ENCODE measurements at places on chromosomes 4 and X. TPM values are rescaled to one million over a fixed set of nuclear protein-coding genes. Genes with fewer than 3 reads are reported as not detected.
A peak's percentile ranks its signal among the peaks of the same experiment; 100 is the strongest.

GUCY1A1 gene
- 2.1 TPM for polyA plus RNA-seq

GRCh38 chr4:141248029-141248428 is 27.3 kb downstream of the ZNF330 start:
- no peak for DNase-seq

VCX gene
- not detected for polyA plus RNA-seq

DNA sequence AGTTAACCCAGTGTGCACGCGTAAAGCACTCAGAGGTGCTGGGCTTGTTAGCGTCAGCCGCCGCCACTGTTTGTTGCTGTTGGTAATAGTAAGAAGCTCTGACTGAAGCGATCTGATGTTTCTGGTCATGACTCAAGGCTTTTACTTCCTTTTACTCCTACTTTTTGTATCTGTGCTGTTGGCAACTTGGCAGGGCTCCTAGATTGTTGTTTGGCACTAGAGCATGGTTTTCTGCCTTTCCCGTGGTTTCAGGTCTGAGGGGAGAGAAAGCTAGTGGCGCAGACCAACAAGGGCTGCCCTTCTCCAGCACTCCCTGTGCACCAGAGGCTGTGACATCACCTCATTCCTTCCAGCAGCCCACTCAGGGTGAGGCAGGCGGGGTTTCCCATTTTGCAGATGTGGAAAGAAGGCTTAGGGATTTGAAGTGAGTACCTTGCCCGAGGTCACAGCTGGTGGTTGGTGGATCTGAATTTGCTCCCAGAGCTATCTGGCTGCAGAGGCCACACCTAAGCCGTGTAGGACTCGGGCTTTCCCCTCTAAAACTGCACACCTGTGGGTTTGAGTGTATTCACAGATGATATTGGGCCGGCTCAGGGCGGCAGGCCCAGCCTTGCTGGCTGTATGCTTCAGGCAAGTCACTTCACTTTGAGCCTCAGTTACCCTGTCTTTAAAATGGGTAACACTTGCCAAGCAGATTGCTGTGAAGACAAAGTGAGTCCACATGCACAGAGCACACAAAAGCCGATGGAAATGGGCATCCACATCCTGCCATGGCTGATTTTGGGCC is 51.2 kb upstream of the TADA2B start:
- peak; percentile 9 for DNase-seq

GRCh38 chr4:165700855-165701254 is 172.2 kb upstream of the TLL1 start:
- DNase-seq: no peak

NCAPG gene
- polyA plus RNA-seq: not detected

DNA sequence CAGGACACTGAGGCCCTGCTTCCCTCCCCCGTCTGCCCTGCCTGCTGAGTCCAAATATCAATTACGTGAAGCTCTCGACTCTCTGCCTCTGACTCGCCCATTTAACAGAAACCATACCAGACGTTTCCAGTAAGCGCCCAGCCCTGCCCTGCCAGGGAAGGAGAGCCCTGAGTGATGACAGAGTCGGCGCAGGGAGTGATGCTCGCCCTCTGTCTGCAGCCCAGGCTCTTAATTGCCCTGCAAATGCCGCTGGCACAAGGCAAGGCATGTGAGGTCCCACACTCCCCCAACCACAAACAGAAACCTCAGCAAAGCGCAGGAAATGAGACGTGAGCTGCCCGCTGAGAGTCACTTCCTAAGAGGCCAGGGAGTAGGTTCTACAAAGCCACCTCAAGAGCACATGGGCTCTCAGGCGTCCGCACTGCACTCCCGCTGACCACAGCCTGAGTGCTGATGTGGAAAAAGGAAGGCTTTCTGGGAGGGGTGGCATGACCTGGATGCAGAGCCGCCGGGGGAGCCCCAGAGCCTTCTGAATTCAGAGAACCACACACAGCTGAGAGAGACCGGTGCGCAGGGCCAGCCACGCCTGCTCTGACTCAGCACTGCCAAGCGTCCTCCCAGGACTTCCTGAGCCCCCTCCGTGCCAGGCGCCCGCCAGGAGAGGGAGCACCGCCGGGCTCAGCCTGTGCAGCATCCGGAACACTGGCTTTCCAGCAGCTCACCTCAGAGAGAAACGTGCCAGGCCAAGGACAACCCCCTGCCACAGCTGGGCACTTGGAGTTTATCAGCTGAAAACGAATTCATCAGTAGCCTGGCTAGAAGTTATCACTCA is 5.3 kb downstream of the ZFYVE28 start:
- peak; percentile 58 for DNase-seq

GRCh38 chr4:23613782-23614181 is 276.1 kb downstream of the PPARGC1A start:
- DNase-seq: no peak

PPP2R3B gene
- polyA plus RNA-seq: 17.4 TPM

DNA sequence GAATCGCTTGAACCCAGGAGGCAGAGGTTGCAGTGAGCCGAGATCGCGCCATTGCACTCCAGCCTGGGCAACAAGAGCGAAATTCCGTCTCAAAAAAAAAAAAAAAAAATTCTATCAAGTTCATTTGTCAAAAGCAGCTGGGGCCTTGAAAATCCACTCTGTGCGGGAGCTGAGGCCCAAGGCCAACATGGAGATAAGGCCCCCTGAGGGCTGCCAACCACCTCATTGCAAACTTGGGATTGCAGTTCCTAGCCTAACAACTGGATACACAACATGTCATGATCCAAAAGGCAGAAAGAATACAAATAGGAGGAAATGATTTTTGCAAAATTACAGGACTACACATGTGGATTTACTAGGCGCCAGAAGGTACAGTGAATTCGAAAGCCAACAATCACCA is 22.5 kb upstream of the PRDX4 start:
- DNase-seq: no peak
